ENCODE measurements at places on chromosomes 1 and 21.

- DNase-seq = no peak
These were observed 8.6 kb downstream of the RAP1A start for GRCh38 chr1:111628153-111628552.

GRCh38 chr21:17578876-17579275 is 33.8 kb downstream of the BTG3 start:
- no peak for DNase-seq

DNA sequence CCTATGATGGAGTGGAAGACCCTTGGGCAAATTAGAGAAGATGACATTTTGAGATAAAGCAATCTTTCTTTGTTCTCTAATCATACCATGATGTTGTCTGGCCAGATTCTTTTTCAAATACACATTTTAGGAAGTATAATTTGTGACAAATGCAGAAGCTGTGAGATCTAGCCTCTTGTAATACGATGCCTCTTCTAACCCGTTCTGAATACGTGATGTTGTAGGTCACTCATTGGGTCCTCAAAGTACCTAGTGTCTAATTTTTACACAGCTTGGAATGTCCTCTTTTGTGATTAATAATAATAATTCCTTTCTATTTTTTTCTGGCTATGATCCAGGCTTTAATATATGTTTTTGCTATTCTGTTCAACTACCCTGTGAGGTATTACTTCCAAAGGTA is 502.7 kb downstream of the NUF2 start:
- no peak for DNase-seq

DNA sequence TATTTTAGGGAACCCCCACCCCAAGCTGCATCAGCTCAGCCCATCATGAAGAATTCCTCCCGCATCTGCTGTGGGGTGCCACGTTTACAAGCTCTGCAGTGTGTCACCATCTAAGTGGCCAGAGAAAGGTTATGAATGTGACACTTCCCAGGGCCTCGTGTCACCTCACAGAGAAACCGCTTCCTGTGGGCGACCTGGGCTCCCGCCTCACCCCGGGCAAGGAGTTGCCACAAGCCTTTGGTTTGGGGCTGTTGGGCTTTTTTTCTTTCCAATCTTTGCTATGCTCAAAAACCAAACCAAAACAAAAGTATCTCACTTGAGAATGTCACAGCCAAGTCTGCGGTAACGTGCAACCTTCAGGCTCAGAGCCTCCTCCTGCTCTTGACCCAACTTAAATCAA is 82.1 kb upstream of the ARHGEF16 start:
- no peak for DNase-seq

- DNase-seq = no peak
These were observed 14.3 kb upstream of the OLIG2 start for GRCh38 chr21:33011462-33011861.

DNA sequence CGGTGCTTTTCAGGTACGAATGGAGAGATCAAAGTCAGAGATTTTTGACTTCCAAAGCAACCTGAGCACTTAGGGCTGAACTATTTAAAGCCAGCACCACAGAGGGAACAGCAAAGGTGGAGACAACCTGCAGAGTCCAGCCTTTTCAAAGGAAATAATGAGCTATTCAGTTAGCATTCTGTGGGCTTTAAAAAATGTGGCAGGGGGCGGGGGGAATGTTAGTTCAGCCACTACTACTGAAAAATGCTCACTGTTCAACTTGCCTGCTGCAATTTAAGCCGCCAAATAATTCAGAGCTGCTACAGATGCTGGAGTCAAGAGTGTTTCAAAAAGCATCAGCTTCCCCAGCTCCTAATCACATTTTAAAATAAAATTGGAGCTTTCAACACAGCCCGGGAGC is 473.3 kb upstream of the PLXNA2 start:
- DNase-seq = no peak

- DNase-seq = no peak
These were observed 183.6 kb downstream of the NR5A2 start for GRCh38 chr1:200211157-200211556.

- DNase-seq = no peak
These were observed 53.2 kb downstream of the SLC9A1 start for GRCh38 chr1:27101696-27102095.

GRCh38 chr1:94456736-94457135 is 38.5 kb downstream of the ABCD3 start:
- no peak for DNase-seq

DNA sequence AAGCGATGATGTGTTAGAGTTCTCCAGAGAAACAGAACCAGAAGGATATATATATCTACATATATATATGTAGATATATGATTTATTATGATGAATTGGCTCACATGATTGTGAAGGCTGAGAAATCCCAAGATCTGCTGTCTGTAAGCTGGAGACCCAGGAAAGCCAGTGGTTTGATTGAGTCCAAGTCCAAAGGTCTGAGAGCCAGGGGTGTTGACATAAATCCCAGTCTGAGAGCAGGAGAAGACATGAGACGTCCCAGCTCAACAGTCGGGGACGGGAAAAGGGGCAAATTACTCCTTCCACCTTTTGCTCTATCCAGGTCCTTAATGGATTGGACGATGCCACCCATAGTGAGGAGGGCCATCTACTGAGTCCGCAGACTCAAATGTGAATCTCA is 126.6 kb downstream of the PRDM2 start:
- DNase-seq = no peak

GRCh38 chr21:15355066-15355465 is 290.3 kb upstream of the NRIP1 start:
- DNase-seq = no peak

- DNase-seq = no peak
These were observed 3.6 kb upstream of the RASSF5 start for GRCh38 chr1:206503591-206504362.

DNA sequence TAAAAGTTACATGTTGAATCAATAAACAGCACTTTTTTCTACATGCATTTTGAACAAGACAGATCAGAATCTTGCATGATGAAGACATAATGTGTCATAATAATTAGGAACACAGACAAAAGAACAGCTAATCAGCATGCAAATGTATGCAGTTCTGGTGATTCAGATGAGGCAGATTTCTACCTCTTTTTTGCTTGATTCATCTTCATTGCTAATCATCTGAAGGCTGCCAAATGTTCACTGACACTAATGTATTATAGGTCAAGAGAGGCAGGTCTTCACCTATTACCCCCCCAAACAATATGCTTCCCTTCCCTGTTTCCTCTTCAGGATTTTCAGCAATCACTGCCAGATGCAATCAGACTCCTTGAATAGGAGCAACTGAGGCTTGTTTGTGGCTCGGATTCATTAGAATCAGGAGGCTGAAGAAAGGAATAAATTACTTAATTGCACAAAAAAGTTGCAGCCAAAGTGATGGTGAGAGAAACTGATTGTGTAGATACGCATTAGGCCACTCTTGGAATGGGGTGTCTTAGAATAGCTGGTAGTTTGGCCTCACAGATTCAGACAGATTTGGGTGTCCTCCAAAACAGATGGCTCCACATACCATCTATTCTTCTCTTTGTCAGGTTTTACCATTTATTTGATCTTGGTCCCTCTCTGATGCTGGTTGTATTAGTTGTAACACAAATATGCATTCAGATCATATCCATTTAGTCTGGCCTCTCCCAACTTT is 275.4 kb downstream of the RPS6KC1 start:
- DNase-seq = no peak

- DNase-seq = no peak
These were observed 10.8 kb downstream of the SLC6A9 start for GRCh38 chr1:44020464-44020863.

DNA sequence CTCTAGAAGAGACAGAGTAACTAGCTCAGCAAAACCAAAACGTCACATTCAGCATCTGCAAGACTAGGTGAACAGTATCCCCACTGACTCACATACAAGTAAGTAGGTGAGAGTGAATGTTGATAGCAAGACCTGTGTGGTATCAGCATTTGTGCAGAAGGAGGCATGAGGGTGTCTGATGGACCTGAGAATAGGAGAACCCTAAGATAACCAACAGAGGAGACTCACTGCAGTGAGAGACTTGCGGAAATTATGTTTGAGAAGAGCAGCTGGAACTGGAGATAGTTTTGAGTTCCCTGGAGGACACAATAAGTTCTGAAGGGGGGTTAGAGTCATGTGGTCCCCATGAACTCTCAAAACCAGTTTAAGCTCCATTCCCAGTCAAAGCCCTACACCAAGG is 59.1 kb downstream of the DYRK1A start:
- DNase-seq = no peak

- no peak for DNase-seq
These were observed 185.4 kb downstream of the LYPLAL1 start for GRCh38 chr1:219359126-219359525.

DNA sequence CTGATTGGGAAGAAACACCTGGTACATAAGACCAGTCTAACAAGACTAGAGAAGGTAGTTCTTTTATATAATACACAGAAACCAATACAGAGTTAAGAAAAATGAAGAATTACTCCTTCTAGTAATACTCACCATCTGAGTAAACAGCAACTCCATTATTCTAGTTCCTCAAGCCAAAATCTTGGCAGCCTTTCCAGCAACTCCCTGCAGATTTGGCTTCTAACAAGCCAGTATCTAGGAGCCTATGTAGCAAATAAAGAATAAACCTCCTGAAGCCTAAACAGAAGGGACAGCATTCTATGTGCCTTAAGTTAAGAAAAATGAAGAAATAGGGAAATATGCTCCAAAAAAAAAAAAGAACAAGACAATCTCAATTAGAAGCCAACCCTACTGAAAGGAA is 24.5 kb downstream of the ERO1B start:
- DNase-seq = no peak

DNA sequence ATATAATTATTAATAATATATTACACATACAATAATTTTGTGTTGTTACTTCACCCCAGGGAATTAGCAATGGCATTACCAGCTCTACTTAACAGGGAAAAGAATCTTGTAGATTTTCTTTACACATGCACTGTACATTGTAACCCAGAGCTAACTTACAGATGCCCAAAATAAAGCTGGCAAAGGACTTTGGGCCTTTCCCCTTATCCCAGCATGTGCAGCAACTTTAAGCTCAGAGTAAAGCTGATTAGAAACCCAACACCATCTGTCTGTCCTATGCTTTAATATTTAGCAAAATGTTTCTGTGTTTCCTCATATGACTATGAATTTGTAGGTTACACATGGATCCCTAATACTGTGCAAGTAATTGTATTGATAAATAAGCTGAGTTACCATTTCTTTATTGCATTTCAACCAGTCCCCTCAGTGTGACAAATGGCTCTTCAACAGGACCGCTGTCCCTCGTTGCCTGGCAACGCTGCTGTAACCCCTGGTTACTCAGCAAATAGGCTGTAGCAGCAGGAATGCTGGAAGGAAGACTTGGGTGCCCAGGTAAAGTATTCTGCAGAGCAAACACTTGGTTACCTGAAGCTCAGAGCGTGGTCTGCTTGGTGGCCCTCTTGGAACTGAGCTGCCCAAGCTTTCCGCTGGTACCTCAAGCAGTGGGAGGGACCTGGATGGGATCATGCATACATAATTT is at the start of gene USH2A:
Gene USH2A, minus strand, starts transcription at position 628 of the 700 bp plus-strand sequence. CDS start 1,112 bp downstream, outside the sequence.
- no peak for DNase-seq

DNA sequence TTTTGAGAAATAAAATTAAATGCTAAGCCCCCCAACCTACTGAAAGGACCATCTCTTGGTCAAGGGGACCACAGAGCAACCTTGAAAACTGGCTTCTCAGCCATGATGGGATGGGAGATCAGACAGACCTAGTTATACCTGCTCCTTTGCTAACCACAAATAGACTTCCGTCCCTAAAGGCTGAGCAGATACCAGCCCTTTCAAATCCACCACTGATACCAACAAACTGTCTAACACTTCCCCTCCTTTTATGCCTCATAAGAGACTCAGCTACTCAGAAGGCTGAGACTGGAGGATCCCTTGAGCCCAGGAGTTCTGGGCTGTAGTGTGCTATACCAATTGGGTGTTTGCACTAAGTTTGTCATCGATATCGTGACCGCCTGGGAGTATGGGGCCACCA is 407.3 kb downstream of the SIPA1L2 start:
- DNase-seq = no peak

DNA sequence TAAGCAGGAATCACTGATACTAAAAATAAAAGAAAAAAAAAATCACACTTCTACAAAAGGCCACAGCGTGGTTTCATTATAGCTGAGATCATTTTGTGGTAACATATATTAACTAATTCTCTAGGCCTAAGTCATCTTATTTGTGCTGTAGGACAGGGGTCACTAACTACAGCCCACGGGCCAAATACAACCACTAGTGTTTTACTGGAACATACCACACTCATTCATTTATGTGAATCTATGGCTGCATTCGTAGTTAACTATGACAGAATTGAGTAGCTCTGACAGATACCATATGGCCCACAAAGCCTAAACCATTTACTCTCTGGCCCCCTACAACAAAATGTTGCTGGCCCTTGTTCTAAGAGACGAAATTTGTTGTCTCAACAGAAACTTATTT is 224.4 kb downstream of the VAV3 start:
- DNase-seq = no peak

GRCh38 chr1:228748431-228748830 is 13.2 kb downstream of the RHOU start:
- no peak for DNase-seq

- DNase-seq = no peak
These were observed 175.7 kb downstream of the ZZZ3 start for GRCh38 chr1:77506771-77507170.

DNA sequence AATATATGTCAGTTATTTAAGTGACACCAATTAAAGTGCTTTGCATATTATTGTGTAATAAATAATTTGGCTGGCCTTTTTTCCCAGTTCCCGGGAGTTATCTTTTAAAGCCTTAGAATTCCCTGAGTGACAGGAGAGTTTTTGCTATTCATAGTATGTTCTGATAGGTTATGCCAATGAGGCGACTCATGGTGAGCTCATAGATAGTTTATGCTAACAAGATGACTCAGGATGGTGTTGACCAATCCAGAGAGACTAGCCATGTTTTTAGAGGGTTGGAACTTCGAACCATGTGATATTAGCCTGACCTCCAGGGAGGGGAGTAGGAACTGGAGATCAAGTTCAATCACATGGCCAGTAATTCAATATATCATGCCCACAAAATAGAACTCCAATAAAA is 310.8 kb downstream of the USP25 start:
- DNase-seq = no peak

DNA sequence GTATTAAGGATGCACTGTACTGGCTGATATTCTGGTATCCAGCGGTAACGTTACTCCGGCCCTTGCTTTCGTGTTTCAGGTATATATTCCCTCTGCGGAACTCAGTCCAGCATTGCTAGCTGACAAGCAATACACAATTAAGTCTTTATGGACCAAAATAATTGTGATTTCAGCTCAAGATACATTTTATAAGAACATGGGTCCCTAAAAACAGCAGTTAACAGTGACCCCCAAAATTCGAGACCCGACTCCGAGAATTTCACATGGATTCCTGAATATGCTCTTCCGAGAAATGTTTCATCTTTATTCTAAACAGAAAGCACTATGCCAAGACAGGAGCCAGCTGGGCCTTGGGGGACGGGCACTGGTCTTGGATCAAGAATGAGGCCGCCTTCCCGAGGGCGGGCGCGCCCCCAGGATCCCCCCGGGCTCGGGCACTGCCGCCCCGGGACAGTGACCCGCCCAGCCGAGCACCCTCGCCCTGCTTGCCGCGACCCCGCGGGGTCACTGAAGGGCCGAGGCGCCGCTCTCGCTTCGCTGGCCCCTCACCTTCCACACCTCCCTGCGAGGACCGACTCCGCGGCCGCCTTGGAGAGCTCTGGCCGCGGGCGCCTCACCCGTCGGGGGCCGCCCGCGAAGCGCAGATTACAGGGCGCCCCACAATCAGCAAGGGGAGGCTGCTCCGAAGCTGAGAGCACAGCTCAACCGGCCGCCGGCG is 610 bp downstream of the SCYL3 start:
- DNase-seq = no peak

Data from DMS79 (cell line).